Stimulated activated CD4-positive, alpha-beta T cell treated with anti-CD3 and anti-CD28 coated beads, Interleukin-1b, Interleukin-23, amount 100 ng/mL, for 1 hour (primary cell): ENCODE measurements at places on chromosomes 6 and 20.
A peak's percentile ranks its signal among the peaks of the same experiment; 100 is the strongest.

DNA sequence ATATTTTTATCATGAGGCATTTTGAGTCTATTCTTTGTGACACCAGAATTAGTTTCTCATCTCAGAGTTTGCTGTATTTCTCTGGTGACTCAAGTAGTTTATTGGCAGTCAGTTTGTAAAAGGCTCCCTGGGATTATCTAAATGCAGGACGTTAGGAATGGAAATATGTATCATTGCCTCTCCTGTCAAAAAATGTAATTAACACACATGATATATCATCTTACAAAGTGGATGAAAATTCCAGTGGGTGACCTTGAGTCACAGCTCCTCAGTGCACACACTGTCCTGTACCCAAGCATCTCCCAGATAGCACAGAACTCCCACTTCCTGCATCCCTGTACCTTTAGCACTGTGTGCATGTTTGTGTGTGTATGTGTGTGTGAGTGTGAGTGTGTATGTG lies 258.6 kb downstream of the LAMA2 start:
- no peak for DNase-seq

DNA sequence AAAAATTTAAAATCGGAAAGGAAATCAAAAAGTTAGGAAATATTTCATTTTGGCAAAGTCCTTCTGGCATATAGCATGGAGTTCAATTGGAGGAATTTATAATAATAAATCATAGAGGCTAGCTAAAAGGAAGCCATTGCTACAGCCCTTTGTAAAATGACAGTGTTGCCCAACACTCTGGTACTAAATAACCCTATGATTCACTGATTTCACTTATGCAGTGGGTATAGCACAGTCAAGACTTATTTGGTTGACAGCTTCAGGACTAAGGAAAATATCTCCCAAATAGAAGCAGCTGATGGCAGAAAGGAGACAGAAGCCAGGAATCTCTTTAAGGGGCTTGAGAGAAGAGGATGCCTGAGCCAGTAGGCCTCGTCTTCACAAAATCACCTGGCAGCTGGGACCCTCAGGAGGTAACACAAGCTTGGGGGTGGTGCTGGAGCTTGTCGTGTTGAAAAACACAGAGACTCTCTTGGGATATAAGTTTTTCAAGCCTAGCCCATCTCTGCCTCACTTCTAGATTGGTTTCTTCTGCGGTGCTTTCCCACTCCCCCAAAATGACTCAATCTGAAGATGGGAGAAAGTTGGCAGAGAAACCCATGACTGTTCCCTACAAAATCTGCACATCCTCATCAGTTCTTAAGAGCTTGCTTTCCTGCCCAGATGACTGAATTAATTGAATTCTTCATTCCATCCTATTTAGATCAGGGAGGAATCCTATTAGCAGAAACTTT lies 38.4 kb upstream of the EYA4 start:
- DNase-seq = no peak

DNA sequence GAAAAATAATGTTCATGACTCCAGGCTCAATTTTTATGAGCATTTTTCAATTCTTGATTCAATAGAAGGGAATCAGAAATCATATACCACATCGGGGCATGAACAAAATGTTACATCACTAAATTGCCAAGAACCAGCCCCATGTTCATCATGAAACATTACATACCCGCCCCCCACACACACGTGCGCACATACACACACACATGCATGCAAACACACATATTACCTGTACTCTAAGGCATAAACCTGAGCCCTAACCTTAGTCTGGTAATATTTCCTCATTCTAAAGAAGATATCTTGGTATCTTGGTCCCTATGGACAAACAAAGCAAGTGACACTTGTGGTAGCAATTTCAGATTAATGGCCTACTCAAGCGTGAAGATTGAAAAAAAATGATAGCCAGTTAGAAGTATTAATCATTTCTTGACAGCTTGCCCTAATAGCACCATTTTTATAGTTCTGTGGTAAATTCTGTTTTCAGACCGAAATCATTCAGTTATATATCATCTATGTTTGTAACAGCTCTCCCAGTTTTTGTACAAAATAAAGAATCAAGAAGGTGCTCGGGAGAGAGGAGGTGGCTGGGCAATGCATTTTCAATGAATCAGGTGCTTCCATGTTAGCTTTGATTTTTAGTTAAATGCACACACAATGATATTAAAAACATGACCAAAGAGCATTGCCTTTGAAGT lies 95.4 kb upstream of the DOK5 start:
- DNase-seq = no peak

DNA sequence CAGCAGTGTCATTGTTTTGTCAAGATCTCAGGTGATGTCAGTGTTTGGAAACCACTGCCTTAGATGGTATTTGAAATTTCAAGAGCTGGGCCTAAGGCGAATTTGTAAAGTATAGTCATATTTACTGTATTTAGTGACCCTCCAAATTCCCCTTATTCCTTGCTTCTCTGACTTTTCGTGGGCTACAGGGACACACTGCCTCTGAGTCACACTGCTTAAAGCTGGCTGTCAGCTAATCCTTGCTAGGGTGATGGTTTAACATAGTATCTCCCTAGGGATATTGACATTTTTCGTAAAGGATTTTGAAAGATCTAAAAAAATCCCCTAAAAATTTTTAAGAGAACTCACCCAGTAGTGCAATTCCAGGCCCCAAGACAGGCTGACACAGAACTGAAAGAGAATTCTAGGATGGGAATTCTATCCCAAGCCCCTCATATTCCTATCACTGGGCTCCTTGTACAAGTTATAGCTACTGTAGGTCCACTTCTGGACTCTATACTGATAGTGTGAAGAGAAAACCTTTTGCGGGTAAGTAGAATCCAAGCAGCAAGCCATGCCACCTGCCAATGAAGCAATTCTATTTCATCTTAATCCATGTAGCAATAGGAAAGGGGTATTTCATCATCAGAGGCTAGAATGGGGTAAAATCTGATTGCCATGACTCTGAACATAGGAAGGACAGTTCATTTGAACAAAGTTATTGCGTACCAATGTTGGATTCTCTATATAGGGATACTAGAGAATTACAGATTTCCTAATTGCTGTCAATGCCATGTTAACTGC lies 4.3 kb downstream of the BMP6 start:
- no peak for DNase-seq

DNA sequence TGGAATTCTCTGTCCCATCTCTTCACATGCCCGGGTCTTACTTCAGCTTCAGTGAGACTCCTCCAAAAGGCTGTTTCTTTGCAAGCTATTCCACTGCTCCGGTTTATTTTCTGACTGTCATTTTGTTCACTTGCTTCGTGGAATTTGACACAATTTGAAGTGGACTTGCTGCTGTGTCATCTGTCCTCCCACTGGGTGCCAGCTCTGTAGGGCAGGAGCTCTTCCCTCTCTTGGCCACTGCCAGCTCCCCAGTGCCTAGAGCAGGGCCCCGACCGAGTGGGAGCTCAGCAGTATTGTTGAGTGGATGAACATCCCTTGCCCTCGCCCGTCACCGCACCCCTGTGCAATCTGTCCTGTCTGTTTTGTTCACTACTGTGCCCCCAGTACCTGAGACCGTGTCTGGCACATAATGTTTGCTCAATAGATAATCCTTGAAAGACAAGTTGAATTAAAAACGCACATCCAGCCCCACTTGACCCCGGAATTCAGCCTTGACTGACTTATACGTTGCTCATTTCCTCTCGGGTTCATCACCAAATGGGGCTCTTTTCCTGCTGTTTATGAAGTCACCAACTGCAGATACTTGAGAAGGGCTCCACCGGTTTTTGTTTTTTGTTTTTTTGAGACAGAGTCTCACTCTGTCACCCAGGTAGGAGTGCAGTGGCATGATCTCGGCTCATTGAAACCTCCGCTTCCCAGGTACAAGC lies 170.3 kb upstream of the KCNG1 start:
- no peak for DNase-seq

GRCh38 chr20:58553166-58553696 lies 38.0 kb upstream of the APCDD1L start:
- no peak for DNase-seq

DNA sequence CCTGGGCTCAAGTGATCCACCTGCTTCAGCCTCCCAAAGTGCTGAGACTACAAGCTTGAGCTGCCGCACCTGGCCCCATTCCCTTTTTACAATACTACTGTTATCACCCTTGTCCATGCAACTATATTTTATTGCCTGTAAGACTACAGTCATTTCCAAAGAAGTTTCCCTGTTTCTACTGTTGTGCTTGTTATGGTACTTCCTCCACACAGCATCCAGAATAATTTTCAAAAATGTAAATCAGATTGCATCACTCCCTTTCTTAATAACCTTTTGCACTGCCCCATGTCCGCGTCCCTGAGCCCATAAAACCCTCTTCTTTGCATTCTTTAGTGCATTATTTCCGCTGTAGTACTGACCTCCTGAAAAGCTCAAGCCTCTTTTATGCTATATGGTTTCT lies 128.9 kb upstream of the AKIRIN2 start:
- no peak for DNase-seq

GRCh38 chr6:139597771-139598755 lies 223.6 kb upstream of the CITED2 start:
- no peak for DNase-seq

DNA sequence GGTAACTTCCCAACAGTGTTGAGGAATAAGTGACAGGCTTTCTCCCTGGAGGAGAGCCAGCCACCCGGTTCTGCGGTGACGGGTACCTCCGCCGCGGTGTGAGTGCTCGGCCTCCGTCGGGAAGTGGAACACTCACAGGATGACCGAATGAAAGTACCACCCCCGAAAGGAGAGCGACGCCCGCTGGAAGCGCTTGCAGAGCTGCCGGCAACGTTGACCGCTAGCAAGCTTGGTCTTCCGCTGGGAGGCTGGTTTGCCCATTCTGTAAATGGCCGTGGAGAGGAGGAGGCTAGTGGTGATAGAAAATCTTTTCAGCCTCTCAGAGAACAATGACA lies 614 bp upstream of the TMEM242 start:
- DNase-seq = no peak

DNA sequence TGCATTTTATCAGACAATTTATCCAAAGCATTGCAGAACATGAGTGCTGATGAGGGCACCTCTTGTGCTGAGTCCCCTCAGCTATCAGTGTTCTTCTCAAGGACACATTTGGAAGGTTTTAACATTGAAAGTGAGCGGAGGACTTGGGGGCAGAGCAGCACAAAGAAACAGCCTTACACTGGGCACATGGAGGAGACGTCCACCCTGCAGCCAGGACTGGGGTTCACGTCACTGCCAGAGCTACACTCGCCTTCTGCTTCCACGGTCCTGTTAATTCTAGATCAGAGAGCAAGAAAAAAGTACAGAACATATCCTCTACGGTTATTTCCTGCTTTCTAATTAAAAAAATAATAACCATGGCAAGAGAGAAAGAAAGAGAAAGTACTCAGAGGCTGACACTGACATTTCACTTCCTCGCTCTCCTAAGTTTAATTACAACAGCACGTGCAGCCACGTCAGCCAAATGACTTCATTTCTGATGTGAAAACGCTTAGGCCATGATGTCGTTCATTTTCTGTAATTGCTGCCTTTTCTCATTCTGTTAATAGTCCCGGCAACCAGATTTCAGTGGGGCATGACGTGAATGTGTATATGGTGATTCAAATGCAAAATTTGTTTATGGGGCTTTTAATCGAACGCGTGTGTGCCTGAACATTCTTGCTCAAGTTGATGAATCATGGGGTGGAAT lies 5.1 kb downstream of the PRND start:
- no peak for DNase-seq

GRCh38 chr6:25112322-25112773 lies 166.8 kb upstream of the CARMIL1 start:
- no peak for DNase-seq

GRCh38 chr6:26059941-26060340 lies 27.3 kb upstream of the HFE start:
- DNase-seq = no peak

- peak; percentile 2 for DNase-seq
Observed at GRCh38 chr20:22333885-22334545, 250.4 kb downstream of the FOXA2 start.

- DNase-seq = no peak
Observed at GRCh38 chr20:49540232-49540620, 27.7 kb downstream of the PTGIS start.

DNA sequence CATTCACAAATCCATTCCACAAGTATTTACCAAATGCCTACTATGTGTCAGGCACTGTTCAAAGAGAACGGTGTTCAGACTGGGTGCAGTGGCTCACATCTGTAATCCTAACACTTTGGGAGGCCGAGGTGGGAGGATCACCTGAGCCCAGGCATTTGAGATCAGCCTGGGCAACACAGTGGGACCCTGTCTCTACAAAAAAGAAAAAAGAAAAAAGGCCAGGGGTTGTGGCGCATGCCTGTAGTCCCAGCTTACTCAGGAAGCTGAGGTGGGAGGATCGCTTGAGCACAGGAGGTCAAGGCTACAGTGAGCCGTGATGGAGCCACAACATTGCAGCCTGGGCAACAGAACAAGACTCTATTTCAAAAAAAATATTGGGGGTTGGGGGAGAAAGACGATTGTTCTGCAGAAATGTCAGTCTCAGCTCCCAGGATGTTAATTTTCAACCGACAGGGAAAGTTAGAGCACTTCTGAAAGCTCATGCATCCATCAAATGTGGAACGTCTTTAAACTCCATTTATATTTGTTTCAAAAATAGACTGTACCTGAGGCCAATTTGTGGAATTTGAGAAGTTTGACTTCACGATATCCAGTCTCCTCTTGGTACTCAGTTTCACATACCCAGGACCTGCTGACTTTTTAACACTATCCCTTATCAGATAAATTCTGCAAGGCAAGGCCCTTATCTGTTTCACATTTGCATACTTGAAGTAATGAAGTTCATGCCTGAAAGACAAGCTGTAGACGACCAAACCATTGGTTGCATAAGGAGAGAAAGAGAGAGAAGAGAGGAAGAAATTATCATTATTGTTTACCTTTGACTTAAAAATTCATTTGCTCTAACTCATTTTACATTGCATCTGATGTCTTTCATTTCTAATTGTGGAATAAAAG lies 14.8 kb upstream of the BTN3A2 start:
- no peak for DNase-seq

DNA sequence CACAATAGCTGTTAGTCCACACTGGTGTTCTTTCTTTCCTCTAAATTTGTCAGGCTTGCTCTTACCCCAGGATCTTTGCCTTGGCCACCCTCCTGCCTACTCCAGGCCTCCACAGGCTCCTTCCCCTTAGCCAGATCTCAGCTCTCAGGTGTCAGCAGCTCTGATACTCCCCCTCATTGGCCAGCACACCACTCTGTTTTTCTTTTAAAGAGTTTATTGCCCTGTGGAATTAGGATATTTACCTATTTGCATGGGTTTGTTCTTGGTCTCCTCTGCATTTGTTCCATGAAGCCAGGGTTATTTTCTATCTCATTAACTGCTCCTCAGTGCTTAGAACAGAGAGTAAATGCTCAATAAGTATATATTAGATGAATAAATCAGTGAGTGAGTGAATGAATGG lies 36.8 kb downstream of the GCNT2 start:
- DNase-seq = no peak

DNA sequence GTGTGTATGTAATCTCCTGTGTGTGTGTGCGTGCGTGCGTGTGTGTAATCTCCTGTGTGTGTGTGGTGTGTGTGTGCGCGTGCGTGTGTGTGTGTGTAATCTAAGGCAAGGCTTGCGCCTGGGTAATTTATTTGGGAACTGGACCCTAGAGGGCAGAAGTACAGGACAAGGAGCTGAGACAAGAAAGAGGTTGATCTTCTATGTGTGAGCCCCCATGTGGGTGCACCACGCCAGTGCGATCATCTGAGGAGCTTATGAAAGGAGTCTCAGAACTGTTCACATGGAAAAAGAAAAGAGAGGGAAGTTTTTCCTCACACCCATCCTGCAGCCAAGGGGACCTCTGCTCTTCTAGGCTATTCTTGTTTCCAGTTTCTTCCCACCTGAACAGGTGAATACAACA lies 220.1 kb upstream of the GGTLC1 start:
- DNase-seq = no peak

GRCh38 chr6:17007749-17008148 lies 94.1 kb upstream of the STMND1 start:
- no peak for DNase-seq
